ENCODE measurements at places on chromosomes 12 and 14.

GRCh38 chr14:54650959-54651351, 84.0 kb downstream of the SAMD4A start:
- DNase-seq, result no peak

DNA sequence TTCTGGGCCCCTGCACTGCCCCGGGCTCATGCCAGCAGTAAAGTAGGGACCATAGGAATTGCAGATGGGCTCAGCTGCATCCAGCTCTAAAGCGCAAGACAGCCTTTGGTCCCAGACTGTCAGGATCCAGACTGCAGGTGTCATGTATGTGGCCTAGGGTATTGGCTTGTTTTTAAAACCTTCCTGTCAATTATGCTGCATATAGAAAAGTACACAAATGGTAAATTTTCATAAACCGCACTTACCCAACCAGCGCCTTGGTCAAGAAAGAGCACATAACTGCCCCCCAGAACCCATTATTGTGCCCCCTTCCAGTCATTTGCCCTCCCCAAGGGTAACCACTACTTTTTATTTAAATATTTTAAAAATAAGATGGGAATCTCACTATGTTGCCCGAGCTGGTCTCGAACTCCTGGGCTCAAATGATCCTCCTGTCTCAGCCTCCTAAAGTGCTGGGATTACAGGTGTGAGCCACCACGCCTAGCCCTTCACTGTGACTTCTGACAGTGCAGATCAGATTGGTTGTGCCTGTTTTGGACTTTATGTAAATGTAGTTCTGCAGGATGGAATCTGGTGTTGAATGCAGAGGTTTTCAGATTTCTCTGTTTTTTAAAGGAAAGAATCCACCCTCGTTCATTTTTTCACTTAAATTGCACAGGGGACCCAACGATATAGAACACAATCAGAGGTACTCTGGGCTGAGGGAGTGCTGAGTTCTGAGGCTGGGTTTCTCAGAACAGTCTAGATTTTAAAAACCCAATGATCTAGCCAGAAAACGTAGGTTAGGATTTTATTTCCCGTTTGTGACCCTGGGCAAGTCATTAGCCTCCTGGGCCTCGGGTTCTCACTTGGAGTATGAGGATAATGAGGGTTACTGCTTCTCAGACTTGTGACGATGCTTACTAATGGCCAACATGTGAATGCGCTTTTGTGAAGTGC, 6.7 kb downstream of the NR4A1 start:
- no peak for DNase-seq

DNA sequence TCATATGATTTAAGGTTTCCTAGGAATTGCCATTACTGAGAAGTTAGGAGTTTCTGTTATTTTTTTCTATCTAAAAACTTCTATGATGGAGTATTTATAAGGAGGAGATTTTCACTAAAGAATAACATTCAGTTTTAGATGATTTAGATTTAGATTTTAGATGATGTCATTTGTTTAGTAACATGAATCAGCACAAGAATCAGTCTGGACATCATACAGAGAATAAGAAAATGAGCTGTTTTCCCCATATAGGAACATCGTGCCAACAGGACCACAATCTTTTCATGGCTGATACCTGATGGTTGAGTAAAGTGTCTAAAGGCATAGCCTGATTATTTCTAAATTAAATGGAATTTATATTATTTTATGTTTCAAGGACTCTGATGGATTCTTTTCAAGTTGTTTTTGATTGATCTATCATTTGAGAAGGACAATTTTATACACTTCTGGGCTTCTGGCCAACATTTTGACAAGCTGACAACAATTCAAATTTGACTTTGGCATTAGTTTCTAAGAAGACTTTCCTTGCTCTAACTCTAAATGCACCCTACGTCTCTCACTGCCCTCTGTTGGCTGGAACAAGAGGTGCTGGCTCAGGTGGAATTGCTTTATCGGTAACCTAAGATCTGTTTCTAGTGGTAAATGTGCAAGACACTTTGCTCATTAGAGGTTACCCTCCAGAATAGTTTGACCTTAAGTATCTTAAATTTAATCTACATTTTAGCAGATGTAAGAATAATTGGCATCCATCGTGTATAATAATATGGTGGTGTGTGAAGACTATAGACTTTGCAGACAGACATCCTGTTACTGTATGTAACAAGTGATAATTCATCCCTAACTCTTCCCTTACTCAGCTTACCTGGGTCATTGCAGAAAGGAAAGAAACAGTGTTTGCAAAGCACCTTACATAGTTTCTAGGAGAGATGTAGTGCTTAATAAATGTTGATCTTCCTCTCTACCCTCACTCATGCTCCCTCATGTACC, 42.8 kb upstream of the CPSF6 start:
- no peak for DNase-seq

GRCh38 chr14:86237733-86238132, 707.8 kb downstream of the FLRT2 start:
- DNase-seq, result no peak

GRCh38 chr12:122031342-122032216, 9.9 kb downstream of the BCL7A start:
- peak; percentile 62 for DNase-seq

- DNase-seq, result no peak
Observed at GRCh38 chr12:59843260-59843843, 247.5 kb downstream of the SLC16A7 start.

GRCh38 chr12:59717436-59717835, 121.6 kb downstream of the SLC16A7 start:
- DNase-seq, result no peak

DNA sequence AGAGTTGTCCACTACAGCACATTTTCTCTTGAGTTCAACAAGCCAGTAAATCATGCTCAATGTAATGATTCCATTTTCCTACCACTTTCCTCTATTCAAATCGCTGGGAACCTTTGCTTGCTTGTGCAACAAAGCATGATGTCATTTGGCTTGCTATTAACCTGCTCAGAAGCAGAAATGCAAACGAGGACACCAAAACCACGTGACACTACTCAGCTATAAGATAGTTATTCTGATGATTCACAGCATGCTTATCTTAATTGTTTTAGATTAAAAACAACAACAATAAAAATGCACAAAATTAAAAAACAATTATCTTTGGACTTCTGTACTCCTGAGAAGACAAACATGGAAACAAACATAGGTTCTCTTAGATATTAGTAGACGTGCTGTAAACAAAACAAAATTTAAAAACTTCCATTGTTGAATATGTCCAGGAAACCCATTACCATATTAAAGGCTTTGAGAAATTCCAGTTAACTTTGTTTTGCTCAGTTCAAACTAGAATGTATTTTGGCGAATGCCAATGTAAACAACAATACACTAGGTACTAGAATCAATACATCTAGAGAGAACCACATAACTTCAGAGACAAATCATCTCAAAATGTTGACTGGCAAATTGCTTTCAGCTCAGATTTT, 77.5 kb upstream of the KRAS start:
- DNase-seq, result no peak

DNA sequence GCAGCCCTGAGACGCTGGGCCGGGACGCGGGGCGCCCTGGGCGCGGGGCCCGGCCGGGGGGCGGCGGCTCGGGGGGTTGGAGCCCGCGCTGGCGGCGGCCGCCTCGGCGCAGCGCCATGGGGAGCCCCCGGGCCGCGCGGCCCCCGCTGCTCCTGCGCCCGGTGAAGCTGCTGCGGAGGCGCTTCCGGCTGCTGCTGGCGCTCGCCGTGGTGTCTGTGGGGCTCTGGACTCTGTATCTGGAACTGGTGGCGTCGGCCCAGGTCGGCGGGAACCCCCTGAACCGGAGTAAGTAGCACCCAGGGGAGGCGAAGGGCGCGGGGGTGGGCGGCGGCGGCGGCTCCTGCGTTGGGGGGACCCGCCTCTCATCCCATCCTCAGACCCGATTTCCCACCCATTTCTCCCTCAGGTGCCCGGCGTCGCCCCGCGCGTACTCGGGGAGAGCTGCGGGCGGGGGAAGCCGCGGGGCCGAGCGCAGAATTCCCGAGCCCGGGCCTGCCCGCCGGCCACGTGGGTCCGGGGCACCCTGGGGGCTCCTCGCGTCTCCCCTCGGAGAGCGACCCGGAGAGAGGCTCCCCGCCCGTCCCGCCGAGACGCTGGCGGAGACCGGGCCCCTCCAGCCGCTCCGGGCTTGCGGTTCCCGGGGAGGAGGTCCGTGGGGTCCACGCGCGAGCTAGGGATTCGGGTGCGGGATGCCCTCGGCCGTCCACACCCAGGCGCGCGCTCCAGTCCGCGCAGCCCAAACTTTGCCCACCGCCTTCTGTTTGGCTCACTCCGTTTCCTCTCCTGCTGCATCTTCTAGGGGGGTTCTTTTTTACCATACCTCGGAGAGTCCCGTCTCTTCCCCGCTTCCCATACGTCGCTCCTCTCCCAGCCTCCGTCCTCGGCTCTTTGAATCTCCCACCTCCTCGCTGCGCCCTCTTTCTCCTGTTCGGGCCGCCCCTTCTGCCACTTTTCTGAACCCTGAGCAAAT, 807 bp downstream of the B4GALNT3 start:
- DNase-seq, result no peak

DNA sequence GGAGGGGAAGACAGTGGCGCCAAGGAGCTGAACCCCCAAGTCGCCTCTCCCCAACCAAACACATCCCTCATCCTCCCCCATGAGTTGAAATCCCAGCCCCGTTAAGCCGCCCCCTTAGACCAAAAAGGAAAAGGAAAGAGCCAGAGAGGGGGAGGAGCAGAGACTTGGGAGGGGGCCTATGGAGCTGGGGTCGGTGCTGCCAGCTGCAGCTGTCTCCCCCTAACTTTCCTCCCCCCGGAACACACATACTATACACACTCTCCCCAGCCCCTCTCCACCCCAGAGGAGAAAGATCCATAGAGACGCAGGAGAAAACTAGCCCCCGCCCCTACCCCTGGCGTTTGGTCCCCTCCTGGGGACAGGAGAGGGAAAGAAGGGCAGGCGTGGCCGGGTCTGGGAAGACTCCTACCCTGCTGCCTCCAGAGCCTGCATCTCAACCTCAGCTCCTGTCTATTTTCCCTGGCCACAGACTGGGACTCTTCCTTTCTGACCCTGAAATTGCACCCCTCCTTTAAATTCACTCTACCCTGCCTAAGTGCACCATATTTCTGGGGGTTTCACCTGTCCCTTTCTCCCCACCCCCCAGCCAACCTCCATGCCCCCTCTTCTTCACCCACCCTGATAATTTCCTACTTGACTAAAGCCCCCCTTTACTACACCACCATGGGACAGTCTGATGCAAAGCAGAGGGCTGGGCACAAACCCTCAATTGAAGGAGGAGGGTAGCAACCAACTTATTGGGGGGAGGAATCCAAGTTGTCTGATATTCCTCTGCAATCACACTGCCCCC, 1.7 kb upstream of the HOXC9 start:
- DNase-seq, result no peak

DNA sequence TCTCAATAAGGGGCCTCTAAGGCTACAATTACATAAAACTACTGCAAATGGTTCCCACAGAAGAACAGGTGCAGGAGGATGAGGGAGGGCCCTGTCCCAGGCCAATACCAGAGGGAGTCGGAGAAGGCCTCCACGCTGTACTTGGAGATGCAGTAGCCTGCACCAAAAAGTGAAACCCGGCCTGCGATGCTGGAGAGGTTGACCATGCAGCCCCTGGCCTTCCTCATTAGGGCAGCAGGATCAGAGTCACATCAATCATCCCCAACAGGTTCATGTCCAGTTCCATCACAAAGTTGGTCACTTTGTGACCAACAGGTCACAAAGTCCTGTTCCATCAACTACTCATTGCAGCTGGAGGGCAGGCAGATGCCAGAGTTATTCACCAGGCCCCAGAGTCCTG, 23.0 kb downstream of the ZBTB39 start:
- DNase-seq, result no peak

- no peak for DNase-seq
Observed at GRCh38 chr12:26172946-26173552, 22.3 kb upstream of the SSPN start.

- peak; percentile 12 for DNase-seq
Observed at GRCh38 chr14:24984846-24985589, 64.9 kb downstream of the STXBP6 start.

- DNase-seq, result no peak
Observed at GRCh38 chr14:58639198-58639565, 1.4 kb downstream of the DACT1 start.

DNA sequence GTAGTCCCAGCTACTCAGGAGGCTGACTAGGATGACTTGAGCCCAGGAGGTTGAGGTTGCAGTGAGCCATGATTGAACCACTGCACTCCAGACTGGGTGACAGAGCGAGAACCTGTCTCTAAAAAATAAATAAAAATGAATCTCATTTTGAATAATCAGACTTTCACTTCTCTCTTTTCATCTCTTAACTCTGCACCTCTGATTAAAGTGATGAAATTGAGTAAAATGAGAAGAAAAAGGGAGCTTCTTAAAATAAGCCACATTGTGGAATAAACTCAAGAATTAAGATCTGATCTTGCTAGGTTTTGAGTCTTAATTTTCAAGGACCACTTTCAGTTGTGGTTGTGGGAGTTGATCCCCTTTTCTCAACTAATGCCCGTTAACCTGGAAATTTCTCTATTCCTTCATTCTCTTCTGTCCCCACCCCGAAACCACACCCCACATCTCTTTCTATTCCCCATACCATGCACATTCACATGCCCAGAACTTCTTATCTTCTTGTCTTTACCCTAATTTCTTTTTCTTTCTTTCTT, 70.9 kb upstream of the ETV6 start:
- DNase-seq, result no peak

DNA sequence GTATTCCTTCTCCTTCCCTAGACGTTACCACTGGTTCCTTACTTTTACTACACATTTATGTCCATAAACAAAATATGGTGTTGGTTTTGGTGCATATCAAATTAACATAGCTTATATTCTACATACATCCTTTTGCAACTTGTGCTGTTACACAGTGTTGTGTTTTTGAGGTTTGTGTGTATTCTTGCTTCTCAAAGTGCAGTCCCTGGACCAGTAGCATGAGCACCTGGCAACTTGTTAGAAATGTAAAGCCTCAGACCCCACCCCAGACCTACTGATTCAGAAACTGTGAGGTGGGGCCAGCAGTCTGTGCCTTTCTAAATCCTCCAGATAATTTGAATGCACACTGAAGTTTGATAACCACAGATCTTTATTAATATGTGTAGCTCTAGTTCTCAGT, 65.9 kb downstream of the RNFT2 start:
- DNase-seq, result no peak

DNA sequence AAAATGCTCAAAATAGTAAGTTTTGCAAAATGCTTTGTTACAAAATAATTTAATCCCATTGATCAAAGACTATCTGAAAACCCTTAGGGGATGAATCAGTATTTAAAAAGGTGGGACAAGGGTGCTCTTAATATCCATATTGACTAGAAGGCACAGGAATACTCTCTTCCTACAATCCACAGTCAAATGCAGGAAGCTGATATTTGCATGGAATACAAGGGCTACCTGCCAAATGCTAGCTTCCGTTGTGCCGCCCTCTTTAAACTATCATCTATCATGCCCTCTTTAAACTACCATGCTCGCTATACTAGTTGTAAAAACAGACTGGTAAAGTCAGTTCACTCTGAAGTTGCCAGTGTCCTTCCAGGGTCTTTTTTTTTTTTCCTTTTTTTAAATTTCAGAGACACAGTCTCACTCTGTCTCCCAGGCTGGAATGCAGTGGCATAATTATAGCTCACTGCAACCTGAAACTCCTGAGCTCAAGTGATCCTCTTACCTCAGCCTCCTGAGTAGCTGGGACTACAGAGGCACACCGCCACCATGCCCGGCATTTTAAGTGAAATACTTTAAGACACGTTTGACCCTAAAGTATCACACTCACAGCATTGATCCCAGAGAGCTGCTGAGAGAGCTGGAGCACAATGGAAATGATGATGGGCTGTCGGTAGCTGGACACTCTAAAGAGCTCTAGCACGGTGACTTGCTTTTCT, 6.7 kb downstream of the SLC2A3 start:
- no peak for DNase-seq

GRCh38 chr14:94408546-94409095, 20.2 kb upstream of the SERPINA1 start:
- DNase-seq, result no peak

Measured in DND-41 (cell line).